Stimulated activated CD4-positive, alpha-beta T cell treated with anti-CD3 and anti-CD28 coated beads, Interleukin-12 subunit alpha, Interleukin-12 subunit beta, amount 100 ng/mL, for 4 hours (primary cell): ENCODE measurements at places on chromosomes 7 and 10.

DNA sequence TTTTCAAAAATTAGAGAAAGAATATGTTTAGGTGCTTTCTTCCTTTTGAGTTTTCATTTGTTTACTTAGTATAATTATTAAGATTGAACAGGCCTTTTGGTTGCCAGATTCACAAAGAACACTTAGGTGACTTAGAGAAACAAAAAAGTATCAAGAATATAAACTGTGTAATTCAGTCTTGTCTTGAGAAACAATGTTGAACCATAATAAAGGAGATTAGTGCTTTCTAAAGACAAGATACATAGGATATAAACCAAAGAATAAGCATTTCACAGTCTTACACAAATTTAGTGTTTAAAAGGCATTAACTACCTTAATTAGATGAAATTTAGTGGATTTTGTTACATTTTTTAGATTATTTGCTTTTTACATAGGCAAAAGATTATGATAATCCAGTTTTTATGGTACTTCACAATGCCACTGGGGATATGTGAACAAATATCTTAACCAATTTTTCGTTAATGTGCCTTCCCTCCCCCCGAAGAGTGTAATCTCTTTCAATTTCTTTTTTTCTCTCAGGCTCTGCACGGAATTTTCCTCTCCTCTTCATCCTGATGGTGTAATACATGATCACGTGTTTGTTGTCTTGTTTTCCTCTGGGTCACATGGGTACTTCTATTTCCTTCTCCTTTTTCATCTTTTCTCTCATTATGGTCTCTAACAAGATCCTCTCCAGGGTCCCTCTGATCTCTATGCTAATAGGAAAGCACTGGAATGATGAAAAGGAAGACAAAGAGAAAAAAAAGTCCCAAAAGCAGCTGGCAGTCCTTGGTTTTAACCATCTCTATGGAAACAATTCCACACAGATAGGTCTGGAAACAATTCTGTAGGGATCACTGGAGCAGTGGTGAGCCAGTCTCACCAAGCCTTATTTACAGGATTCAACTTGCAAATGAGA lies 3.7 kb upstream of the HNRNPH3 start:
- no peak for DNase-seq

- no peak for DNase-seq
Observed at GRCh38 chr10:73469579-73469978, 26.2 kb downstream of the PPP3CB start.

DNA sequence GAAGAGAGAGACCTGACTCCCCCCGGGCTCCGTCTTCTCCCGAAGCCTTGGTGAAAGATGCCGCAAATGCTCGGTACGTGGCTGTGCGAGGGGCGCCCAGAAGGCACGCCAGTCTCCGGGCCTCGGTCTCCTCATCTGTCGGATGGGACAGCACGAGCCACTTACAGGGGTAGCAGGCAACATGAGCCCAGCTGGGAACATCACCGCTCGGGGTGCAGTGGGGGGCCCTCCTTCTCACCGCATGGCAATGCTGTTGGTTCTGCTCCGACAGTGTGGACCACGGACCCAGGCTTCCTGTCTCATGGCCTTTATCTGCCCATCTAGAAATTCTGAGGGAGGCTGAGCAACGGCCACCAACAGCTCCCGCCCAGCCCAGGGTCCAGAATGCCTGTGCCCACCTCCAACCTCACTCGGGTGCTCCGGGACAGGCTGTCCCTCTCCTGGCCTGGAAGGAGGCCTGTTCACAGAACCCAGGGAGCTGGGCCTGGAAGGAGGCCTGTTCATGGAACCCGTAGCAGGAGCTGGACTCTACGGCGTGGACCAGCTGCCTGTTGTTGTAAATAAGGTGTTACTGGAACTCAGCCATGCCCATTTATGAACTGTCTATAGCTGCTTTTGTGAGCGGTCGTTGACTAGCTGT lies 15.8 kb downstream of the ADAP1 start:
- no peak for DNase-seq

- DNase-seq: no peak
Observed at GRCh38 chr10:79266543-79267312, 80.5 kb upstream of the PPIF start.
